Right atrium auricular region (tissue), 2 donors: ENCODE measurements at places on chromosomes 11 and 22. TPM values are rescaled to one million over a fixed set of nuclear protein-coding genes. Genes with fewer than 3 reads are reported as not detected.
A peak's percentile ranks its signal among the peaks of the same experiment; 100 is the strongest.

Gene RAB36
- 2.0 TPM for total RNA-seq

Gene CASP5
- total RNA-seq = not detected

Gene PRRG4
- total RNA-seq = 2.7 TPM

Gene FAM180B
- not detected for total RNA-seq

Gene C11orf16
- not detected for total RNA-seq

Gene MYRF
- 7.0 TPM for total RNA-seq

Gene OR8D1
- not detected for total RNA-seq

Gene SMTNL1
- not detected for total RNA-seq

Gene C22orf31
- not detected for total RNA-seq

Gene HYLS1
- total RNA-seq = 3.5 TPM

DNA sequence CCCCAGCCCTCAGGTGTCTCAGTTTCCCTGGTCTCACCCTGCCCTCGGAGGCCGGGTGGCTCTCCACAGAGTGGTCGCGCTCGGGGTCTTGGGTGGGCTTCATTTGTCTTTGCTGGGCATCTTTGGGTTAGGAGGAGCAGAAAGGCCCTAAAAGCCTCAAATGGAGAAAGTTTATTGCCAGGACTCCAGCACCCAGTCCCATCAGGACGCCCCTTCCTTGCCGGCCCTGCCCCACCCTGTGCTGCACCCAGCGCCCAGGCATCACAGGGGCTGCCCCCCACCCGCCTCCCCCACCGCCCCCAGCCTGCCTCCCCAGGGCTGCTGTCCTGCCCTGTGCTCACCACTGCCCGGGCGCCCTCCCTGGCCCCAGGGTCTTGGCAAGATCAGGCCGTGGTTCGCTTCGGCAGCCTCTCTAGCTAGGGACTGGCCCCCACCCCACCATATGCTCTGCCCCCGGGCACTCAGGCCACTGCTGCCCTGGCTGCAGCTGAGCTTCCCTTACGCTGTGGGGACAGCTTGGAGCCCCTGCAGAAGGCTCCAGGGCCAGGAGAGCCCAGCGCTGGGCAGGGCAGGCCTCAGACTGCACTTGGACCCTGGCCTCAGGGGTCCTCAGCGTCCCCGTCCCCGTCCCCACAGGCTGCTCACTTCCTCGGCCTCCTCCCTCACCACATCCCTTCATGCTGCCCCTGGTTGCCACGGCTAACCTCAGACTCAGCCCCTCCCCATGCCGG, 31.4 kb downstream of the MOB2 start:
- peaks cover 28% of the 10 kb centered on the region for H3K4me1 ChIP-seq
- DNase-seq = no peak
- no peaks in the 10 kb centered on the region for H3K27me3 ChIP-seq
- H3K36me3 ChIP-seq = no peaks in the 10 kb centered on the region
- H3K27ac ChIP-seq = no peak overlapping the region
- H3K4me3 ChIP-seq = no peak overlapping the region

DNA sequence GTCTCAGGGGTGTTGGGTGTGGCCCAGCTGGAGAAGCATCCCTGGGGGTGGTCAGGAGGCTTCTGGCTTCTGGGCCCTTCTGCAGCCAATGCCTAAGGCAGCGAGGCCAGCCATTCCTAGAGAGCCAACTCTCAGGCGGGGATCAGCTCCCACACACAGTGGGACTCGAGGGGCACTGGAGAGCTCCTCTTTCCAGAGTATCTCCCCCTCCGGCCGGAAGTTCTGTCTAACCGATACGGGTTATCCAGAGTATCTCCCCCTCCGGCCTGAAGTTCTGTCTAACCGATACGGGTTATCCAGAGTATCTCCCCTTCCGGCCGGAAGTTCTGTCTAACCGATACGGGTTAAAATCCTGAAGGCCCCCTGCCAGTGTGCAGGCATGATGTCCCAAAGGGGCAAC, 71.2 kb upstream of the B3GAT1 start:
- no peak overlapping the region for H3K27ac ChIP-seq
- no peaks in the 10 kb centered on the region for H3K36me3 ChIP-seq
- H3K4me1 ChIP-seq = no peaks in the 10 kb centered on the region
- H3K4me3 ChIP-seq = no peak overlapping the region
- no peaks in the 10 kb centered on the region for H3K27me3 ChIP-seq
- no peak for DNase-seq

DNA sequence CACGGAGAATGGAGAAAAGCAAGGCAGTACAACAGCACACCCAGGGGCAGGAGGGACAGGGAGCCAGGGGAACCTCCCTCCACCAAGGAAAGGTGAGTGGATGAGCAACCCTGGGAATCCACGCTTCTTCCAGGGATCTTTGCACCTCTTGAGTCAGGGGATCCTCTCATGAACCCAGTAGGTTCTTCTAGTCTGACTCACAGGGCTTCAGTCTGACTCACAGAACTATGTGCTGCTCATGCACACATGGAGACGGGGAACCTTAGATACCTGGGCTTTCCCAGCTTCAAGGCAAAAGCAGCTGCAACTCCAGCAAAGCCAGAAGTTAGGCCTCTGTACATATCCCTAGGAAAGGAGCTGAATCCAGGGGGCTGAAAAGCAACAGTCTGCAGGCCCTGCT, 1021.4 kb upstream of the TENM4 start:
- no peaks in the 10 kb centered on the region for H3K27me3 ChIP-seq
- no peak overlapping the region for H3K4me3 ChIP-seq
- no peaks in the 10 kb centered on the region for H3K4me1 ChIP-seq
- H3K27ac ChIP-seq = no peak overlapping the region
- DNase-seq = no peak
- no peaks in the 10 kb centered on the region for H3K36me3 ChIP-seq

DNA sequence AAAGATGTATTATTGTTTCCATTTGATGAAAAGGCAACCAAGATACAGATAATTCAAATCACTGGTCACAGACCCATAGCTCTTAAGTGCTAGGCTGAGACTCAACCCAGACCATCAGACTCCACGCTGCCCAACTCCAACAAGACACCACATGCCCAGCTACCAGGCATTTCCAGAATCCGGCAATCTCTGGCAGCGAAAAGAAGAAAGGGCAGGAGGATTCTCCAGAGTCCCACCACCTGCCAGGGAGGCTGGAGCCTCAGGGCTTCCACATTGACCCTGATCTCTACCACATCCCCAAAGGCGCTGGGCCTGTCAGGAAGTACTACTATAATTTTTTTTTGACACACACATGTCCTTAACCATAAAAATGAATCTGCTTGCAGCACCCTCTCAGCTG, 61.4 kb upstream of the ARFGAP3 start:
- H3K27me3 ChIP-seq = no peaks in the 10 kb centered on the region
- no peaks in the 10 kb centered on the region for H3K36me3 ChIP-seq
- H3K27ac ChIP-seq = peak overlapping the region; percentile 57
- H3K4me1 ChIP-seq = peaks cover 87% of the 10 kb centered on the region

DNA sequence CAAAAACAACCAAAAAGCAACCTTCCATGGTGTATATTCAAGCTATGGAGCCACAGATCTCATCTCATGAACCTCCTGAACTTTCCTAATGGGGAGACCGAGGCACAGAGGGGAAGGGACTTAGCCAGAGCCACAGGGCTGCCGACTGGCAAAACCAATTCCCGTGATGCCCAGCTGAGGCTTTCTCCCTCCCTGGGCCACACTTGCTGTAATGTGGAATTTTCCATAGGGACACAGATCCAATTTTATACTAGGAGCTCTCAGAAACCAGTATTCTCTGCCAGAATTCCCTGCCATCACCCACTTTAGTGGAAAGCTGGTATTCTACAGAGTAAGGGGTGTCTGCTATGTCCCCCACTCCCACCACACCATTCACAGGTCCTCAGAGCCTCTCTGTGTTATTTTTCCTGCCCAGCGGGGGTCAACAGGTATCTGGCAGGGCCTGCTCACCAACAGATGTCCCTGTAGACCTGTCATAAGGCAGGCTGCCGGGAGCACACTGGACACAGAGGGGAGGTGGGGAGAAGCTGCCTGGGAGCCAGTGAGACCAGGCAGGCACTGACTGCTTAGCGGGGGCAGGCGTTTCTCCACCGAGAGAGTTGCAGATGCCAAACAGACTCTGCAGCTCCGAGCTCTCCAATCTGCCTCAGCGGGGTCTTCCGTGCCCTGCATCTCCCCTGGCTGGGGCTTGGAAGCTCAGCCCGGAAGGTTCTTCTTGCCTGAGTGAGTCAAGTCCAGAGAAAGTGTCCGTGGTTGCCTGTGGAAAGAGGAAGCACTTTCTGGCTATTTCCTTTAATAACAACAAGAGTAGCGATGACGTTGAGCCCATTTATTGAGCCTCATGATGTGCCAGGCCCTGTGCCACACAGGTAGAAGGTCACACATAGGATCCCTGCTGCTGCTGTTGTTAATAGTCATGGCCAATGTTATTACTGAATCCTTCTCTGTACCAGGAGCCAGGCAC, 26.3 kb downstream of the RPS6KA4 start:
- no peaks in the 10 kb centered on the region for H3K27me3 ChIP-seq
- no peak overlapping the region for H3K27ac ChIP-seq
- no peaks in the 10 kb centered on the region for H3K36me3 ChIP-seq
- no peak overlapping the region for H3K4me3 ChIP-seq

- H3K4me1 ChIP-seq = no peaks in the 10 kb centered on the region
- H3K36me3 ChIP-seq = no peaks in the 10 kb centered on the region
- H3K4me3 ChIP-seq = no peak overlapping the region
- no peak for DNase-seq
- H3K27me3 ChIP-seq = peaks cover 5% of the 10 kb centered on the region
- no peak overlapping the region for H3K27ac ChIP-seq
These were observed 1.7 kb upstream of the SCUBE2 start for GRCh38 chr11:9092853-9093778.

GRCh38 chr11:61310749-61311148, 15.6 kb upstream of the VWCE start:
- H3K4me1 ChIP-seq = no peaks in the 10 kb centered on the region
- H3K27me3 ChIP-seq = no peaks in the 10 kb centered on the region
- peaks cover 96% of the 10 kb centered on the region for H3K36me3 ChIP-seq
- H3K4me3 ChIP-seq = no peak overlapping the region
- DNase-seq = no peak
- no peak overlapping the region for H3K27ac ChIP-seq

DNA sequence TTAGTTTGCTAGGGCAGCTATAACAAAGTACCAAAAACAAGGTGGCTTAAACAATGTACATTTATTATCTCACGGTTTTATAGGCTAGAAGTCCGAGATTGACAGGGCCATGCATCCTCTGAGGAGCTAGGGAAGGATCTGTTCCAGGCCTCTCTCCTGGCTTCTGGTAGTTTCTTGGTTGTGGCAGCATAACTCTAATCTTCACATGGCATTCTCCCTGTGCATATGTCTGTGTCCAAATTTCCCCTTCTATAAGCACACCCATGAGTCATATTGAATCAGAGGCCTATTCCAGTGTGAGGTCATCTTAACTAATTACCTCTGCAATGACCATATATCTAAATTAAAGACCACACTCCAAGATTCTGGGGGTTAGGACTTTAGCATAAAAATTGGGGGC, 31.3 kb upstream of the MMP13 start:
- no peak for DNase-seq
- H3K4me3 ChIP-seq = no peak overlapping the region
- no peaks in the 10 kb centered on the region for H3K27me3 ChIP-seq
- H3K27ac ChIP-seq = no peak overlapping the region
- H3K36me3 ChIP-seq = no peaks in the 10 kb centered on the region
- no peaks in the 10 kb centered on the region for H3K4me1 ChIP-seq

GRCh38 chr22:27609451-27609888, 192.1 kb downstream of the MN1 start:
- peaks cover 6% of the 10 kb centered on the region for H3K4me1 ChIP-seq
- H3K27ac ChIP-seq = no peak overlapping the region
- no peak for DNase-seq

GRCh38 chr11:116072601-116073410, 568.6 kb upstream of the CADM1 start:
- no peaks in the 10 kb centered on the region for H3K36me3 ChIP-seq
- DNase-seq = no peak
- H3K4me3 ChIP-seq = no peak overlapping the region

GRCh38 chr11:9760193-9760575, 96.3 kb downstream of the SWAP70 start:
- H3K36me3 ChIP-seq = no peaks in the 10 kb centered on the region
- no peak overlapping the region for H3K4me3 ChIP-seq
- H3K4me1 ChIP-seq = peaks cover 49% of the 10 kb centered on the region

GRCh38 chr11:11313426-11313825, 39.6 kb downstream of the CSNK2A3 start:
- no peaks in the 10 kb centered on the region for H3K27me3 ChIP-seq
- DNase-seq = peak; percentile 62
- no peaks in the 10 kb centered on the region for H3K36me3 ChIP-seq
- peaks cover 30% of the 10 kb centered on the region for H3K4me1 ChIP-seq

GRCh38 chr11:11522591-11522990, 99.2 kb downstream of the GALNT18 start:
- no peak overlapping the region for H3K27ac ChIP-seq
- no peak overlapping the region for H3K4me3 ChIP-seq
- H3K4me1 ChIP-seq = no peaks in the 10 kb centered on the region

DNA sequence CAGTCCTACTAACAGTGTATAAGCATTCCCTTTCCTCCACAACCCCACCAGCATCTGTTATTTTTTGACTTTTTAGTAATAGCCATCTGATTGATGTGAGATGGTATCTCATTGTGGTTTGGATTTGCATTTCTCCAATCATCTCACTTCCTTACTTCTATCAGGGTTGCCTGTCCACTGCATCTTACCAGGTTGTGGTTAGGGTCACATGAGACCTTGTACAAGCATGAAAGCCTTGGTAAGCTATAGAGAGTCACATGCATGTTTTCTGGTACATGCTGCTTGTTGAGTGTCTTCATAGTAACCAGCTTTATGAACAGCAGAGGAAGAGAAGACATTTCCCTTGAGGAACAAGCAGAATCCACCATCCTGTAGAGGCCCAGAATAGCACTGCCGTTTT, 102.9 kb upstream of the PAX6 start:
- DNase-seq = no peak
- no peaks in the 10 kb centered on the region for H3K4me1 ChIP-seq
- H3K36me3 ChIP-seq = no peaks in the 10 kb centered on the region
- H3K27ac ChIP-seq = no peak overlapping the region
- H3K27me3 ChIP-seq = no peaks in the 10 kb centered on the region
- H3K4me3 ChIP-seq = no peak overlapping the region

- H3K27ac ChIP-seq = no peak overlapping the region
- H3K27me3 ChIP-seq = no peaks in the 10 kb centered on the region
- H3K4me1 ChIP-seq = no peaks in the 10 kb centered on the region
- H3K4me3 ChIP-seq = no peak overlapping the region
- no peak for DNase-seq
These were observed 93.9 kb downstream of the TECTA start for GRCh38 chr11:121194731-121195596.

- H3K4me3 ChIP-seq = peak within 1 kb of the TSS; percentile 56
- H3K36me3 ChIP-seq = no peaks in the 10 kb centered on the region
- H3K27me3 ChIP-seq = no peaks in the 10 kb centered on the region
- no peak within 1 kb of the TSS for H3K27ac ChIP-seq
- DNase-seq = no peak
- no peaks in the 10 kb centered on the region for H3K4me1 ChIP-seq
These were observed at the start of gene PANX2 for GRCh38 chr22:50170453-50171318. Gene PANX2 (plus strand): TSS chr22:50170731. CDS start chr22:50170731, 0 bp downstream.

- H3K36me3 ChIP-seq = no peaks in the 10 kb centered on the region
- no peak overlapping the region for H3K27ac ChIP-seq
- H3K27me3 ChIP-seq = no peaks in the 10 kb centered on the region
- H3K4me3 ChIP-seq = no peak overlapping the region
- no peak for DNase-seq
These were observed 97.8 kb upstream of the ZBED5 start for GRCh38 chr11:10955616-10956015.

- H3K36me3 ChIP-seq = peaks cover 65% of the 10 kb centered on the region
- DNase-seq = no peak
- no peaks in the 10 kb centered on the region for H3K27me3 ChIP-seq
- no peaks in the 10 kb centered on the region for H3K4me1 ChIP-seq
These were observed 6.1 kb upstream of the ASCL3 start for GRCh38 chr11:8948886-8949285.

- H3K27ac ChIP-seq = no peak overlapping the region
- H3K4me3 ChIP-seq = no peak overlapping the region
- no peaks in the 10 kb centered on the region for H3K4me1 ChIP-seq
- H3K27me3 ChIP-seq = no peaks in the 10 kb centered on the region
- no peaks in the 10 kb centered on the region for H3K36me3 ChIP-seq
- peak; percentile 78 for DNase-seq
These were observed 4.9 kb upstream of the MAFF start for GRCh38 chr22:38196791-38197419.
